ENCODE measurements at places on chromosomes 5 and 9.

GRCh38 chr9:21964925-21965385, 29.2 kb downstream of the CDKN2A start:
- DNase-seq, result no peak

DNA sequence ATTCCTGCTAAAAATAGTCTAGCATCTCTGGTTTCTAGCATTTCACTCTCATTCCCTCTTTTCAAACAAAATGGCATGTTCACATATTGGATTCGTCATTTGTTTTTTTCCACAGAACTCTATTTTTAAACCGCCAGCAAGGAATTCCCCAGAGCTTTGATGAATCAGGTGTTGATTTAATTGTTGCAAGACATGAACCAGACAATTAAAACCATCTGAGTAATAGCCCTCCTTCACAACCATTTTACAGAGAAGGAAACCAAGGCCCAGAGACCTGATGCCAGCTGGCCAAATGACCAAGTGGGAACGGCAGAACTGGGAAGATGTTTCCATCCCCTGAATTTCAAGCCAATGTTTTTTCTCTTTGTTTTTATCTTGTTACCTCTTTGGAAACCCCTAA, 167.0 kb downstream of the CAAP1 start:
- DNase-seq, result no peak

DNA sequence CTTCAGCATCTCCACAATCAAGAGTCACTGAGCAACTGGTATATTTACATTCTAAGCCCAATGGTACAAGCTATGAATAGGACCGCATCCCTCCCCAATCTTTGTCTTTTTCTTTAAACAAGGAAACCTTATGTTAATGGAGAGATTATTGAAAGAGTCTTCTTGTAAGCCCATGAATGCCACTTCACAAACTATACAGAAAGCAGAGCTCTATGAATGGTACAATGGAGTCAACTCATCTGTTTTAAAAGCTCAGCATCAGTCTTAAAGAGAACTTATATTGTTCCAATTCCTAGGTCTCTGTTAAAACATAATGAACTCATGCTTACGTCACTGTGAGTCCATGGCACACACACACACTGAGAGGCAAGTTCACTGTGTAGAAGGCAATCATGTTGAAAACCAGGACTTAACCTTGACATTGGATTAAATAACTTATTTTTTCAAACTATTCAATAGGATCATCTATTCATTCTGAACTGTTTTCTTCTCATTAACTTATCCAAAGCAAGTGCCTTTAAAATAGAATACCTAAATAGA, 4.5 kb downstream of the NREP start:
- DNase-seq, result no peak

GRCh38 chr5:92652756-92653155, 928.3 kb downstream of the NR2F1-AS1 start:
- DNase-seq, result peak; percentile 38

DNA sequence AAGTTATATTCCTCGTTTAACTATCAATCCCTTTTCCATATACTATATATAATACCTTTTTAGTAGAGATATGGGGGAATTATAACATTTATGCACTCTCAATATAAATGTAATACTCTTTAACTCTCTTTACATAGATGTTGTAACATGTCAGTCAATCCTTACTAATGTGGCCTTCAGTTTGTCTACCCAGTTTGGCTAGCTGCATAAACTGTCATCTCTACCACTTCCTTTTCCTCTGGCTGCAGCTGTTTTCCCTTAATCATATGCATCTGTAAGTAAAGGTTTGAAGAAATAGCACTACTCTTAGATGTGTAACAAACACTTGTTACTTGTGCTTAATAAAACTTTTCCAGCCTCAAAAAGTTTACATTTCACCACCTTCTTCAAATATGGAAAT, 13.4 kb downstream of the ABHD17B start:
- DNase-seq, result no peak

DNA sequence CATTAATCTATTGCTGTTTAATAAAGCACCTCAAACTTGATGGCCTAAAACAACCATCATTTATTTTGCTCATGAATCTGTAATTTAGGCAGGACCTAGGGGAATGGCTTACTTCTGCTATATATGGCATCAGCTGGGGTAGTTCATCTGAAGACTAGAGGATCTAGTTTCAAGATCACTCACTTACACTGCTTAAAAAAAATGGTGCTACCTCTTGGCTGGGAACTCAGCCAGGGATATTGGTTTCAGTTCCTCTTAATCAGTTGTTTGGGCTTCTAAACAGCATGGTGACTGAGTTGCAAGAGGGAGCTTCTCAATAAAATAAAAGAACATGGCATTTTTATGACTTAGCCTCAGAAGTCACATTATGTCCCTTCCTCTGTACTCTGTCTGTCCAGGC, 142.0 kb downstream of the FAM114A2 start:
- peak; percentile 8 for DNase-seq

DNA sequence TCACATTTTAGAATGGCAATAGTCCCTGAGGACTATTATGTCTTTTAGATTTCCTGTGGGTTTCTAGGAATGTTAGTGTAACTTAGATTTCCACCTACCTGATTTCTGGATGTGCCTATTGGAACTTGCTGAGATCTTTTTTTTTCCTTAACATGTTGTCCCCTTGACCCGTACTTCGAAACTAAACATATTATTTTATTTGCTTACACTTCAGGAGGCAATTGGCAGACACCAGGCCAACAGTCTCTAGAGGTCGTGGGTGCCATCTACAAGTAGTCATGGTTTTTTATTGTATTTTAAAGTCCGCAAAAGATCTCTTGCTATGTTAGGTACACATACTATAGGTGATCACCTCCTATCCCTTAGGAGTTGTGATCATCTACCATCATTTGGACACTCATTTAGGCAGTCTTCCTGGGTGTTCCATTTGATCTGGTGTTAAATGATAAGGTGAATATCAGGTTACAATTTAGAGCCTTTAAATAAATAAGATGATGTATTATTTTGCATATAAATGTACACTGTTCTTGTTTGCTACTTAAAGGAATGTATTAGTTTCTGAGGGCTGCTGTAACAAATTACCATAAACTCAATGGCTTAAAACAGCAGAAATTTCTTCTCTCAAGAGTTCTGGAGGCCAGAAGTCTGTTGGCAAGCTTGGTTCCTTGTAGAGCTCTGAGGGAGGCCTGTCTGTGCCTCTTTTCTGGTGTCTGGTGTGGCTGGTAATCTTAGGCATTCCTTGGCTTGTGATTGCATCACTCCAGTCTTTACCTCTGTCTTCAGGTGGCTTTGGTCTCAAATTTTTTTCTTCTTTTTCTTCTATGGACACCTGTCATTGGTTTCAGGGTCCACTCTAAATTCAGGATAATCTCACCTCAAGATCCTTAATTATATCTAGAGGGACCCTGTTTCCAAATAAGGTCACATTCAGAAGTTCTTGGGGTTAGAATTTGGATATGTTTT, 64.8 kb downstream of the ZCCHC7 start:
- no peak for DNase-seq

DNA sequence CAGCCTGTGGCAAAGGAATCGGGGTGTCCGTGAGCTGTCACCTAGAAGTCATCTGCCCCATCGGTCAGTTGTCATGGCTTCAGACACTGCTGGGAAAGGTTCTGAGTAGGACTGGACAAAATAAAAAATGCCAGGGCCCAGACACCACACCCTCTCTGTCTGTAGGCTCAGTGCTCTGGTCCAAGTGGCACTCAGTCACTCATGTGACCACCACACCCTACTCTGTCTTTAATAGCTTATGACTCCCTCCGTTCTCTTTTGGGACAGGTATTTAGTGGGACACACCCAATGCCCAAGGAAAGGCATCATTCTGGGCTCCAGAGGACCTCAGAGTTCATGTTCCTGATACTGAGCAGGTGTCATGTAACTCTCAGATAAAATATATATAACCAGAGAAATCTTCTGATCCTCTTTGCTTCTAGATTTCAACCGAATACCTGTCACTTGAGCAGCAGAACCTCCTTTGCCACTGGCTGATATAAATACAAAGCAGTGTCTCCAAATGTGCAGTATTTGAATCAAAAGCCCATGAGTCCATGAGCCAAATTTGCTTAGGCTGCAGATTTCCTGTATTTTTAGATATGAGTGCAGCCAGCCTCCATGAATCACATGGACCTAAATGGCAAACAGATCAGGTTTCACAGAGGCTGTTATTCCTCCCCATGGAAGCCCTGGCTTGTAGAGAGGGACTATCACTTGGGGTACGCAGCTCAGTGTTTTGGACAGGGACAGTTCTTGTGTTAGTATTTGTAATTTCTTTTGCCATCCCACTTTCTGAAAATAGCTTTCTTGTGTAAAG, 272.0 kb downstream of the ARHGAP26 start:
- DNase-seq, result no peak
